ENCODE measurements at places on chromosomes 4 and X.
A peak's percentile ranks its signal among the peaks of the same experiment; 100 is the strongest.

- DNase-seq, result no peak
These were observed 68.0 kb downstream of the PPEF2 start for GRCh38 chr4:75834095-75834771.

DNA sequence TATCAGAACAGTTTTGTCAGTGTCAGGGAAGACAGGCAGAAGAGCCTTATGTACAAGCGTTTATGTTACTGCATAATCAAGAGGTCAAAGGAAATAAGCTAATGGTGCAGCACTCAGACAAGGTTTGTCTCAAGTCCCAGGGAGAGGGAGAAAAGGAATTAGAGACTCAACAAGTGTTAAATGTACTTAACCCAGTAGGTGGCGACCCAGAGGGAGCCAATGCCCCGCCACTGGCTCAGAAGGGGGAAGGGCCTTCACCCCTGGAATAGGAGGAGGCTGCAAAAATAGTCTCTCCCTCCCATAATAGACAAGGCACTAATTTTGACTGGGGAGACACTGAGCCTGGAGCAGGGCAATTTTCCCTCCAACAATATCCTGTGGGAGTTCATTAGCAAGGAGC lies 14.1 kb upstream of the PAPSS1 start:
- DNase-seq, result no peak

- no peak for DNase-seq
These were observed 74.9 kb downstream of the NSG1 start for GRCh38 chr4:4461850-4462249.

DNA sequence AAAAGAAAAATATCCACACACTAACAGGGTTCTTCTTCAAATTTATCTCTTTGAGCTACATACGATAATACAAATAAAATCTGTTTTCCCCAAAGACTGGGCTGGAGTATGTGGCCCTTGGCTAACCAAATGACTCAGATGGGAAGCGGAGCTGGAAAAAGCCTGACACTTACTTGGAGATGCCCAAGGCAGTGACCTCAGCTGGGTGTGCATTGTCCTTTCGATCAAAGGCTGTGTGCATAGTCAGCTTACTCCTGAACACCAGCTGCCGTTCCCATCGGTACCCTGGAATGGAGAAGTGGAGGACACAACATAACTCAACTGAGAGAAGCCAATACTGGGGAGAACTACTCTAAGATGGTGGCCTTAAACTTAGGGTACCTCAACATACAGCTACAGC lies 95.1 kb downstream of the CDS1 start:
- no peak for DNase-seq

- no peak for DNase-seq
These were observed 48.3 kb downstream of the DMP1 start for GRCh38 chr4:87698394-87698793.

- DNase-seq, result peak; percentile 86
These were observed 80.8 kb downstream of the NPFFR2 start for GRCh38 chr4:72112514-72113156.

GRCh38 chrX:105565856-105566255 lies 256.5 kb upstream of the NRK start:
- no peak for DNase-seq

GRCh38 chr4:133921280-133922195 lies 280.1 kb downstream of the PABPC4L start:
- no peak for DNase-seq

- no peak for DNase-seq
These were observed 1.5 kb downstream of the BEND4 start for GRCh38 chr4:42150653-42151567.

DNA sequence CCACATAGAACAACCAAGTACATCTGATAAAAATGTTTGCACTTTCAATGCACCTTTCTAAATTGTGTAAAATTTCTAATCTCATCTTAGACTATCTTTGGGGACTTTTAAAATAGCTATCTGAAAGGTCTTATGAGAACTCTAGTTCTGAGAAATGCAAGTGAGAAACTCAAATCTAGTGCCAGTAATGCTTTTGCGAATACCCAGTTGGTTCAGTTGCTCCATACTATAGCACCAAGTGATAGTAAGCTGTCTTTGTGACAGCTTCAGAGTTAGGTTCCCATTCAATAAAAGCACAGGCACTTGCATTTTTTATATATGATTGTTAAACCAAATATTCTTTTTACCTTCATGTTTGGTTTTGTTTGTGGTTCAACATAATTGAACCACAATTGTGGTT lies 4.5 kb upstream of the ITM2A start:
- DNase-seq, result no peak

GRCh38 chrX:117120700-117121099 lies 657.9 kb upstream of the CT83 start:
- DNase-seq, result no peak

- DNase-seq, result no peak
These were observed 80.3 kb upstream of the FAM9B start for GRCh38 chrX:9114245-9114644.

Measured in non-pigmented ciliary epithelial cell (primary cell).